Thyroid gland (tissue), 4 donors: ENCODE measurements at places on chromosomes 5 and 9. TPM values are rescaled to one million over a fixed set of nuclear protein-coding genes. Genes with fewer than 3 reads are reported as not detected.

GRCh38 chr5:150298701-150299451, 3.8 kb downstream of the ARSI start:
- no peak for DNase-seq

UGT3A2 gene
- not detected for total RNA-seq

- no peak for DNase-seq
These were observed 50.7 kb downstream of the UIMC1 start for GRCh38 chr5:176955895-176956294.

FOCAD gene
- 95.0 TPM for total RNA-seq

GRCh38 chr9:7906783-7907550, 107.4 kb upstream of the DMAC1 start:
- no peak for DNase-seq

EQTN gene
- not detected for total RNA-seq
